ENCODE measurements at places on chromosomes 1 and 21.

DNA sequence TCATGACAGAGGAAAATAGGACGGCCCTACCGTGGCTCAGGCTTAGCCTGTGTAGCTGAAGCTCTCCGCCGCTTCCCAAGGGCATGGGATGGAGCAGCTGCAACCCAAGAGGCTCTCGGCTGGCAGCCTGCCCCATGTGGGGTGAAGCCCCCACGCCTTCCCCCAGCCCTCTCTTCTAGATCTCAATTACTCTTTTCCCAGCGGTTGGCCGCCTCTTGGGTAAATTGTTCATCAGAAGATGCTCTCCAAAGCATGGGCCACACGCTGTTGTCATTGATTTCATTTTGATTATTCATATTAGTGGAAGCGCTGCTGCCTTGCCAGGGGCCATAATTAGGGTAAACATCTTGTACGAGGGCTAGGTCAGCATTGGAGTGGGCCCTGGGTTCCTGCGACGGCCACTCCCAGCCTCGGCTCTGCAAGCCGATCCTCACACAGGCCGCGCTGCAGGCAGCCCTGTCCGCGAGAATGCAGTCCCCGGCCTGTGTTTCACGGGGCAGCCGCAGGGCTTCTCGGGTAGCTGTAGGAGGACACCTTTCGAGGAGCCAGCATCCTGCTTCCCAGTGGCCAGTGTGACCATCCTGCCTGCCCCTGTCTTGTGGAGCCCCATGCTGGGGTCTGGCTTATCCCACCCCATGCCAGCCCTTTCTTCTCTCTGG, 114.4 kb upstream of the VAMP3 start:
- ATAC-seq: no peak

GRCh38 chr1:198699167-198700015, 60.6 kb downstream of the PTPRC start:
- ATAC-seq: peak; percentile 74

- ATAC-seq: no peak
Measured at GRCh38 chr1:76939050-76939816, 72.0 kb downstream of the ST6GALNAC5 start.

GRCh38 chr1:41802532-41803501, 115.9 kb downstream of the HIVEP3 start:
- no peak for ATAC-seq

DNA sequence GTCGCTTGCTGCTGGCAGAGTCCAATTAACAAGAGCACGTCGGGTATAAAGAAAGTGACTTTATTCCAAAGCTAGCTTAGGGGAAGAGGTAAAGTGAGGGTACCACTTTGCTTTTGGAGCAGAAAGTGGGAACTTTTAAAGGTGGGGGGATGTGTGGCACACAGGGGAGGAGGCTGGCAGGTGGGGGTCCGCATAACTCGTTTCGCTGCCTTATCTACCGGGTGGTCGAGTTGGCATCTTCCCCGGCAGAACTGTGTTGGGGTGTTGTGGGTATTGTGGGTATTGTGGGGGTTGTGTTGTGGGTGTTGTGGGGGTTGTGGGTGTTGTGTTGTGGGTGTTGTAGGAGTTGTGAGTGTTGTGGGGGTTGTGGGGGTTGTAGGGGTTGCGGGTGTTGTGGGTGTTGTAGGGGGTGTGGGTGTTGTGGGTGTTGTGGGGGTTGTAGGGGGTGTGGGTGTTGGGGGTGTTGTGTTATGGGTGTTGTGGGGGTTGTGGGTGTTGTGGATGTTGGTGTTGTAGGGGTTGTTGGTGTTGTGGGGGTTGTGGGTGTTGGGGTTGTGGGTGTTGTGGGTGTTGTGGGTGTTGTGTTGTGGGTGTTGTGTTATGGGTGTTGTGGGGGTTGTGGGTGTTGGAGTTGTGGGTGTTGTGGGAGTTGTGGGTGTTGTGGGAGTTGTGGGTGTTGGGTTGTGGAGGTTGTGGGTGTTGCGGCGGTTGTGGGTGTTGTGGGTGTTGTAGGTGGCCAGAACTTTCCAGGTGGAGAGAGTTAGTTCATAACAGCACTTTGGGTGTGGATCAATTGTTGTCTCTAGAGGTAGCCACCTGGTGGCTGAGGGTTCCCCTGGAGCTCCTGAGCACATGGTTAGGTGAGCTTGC, 52.7 kb downstream of the AGPAT3 start:
- ATAC-seq: no peak

DNA sequence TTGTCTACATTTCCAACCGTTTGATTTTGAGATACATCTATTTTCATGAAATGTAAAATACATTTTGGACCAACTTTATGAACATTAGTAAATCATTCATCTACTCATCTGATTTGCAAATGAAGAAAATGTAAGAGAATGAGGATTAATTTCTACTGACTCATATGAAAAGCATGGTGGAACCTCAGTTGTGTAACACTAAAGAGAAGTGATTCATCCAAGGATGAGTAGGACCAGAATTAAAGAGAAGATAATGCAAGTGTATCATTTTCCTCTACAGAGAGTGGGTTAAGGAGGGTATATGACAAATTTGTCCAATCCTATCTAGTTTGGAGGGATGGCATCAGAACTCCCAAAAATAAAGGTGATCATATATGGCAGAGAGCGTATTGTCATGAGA, 1967.6 kb downstream of the MRPL39 start:
- no peak for ATAC-seq

GRCh38 chr1:26278724-26279455, 996 bp upstream of the SH3BGRL3 start:
- no peak for ATAC-seq

DNA sequence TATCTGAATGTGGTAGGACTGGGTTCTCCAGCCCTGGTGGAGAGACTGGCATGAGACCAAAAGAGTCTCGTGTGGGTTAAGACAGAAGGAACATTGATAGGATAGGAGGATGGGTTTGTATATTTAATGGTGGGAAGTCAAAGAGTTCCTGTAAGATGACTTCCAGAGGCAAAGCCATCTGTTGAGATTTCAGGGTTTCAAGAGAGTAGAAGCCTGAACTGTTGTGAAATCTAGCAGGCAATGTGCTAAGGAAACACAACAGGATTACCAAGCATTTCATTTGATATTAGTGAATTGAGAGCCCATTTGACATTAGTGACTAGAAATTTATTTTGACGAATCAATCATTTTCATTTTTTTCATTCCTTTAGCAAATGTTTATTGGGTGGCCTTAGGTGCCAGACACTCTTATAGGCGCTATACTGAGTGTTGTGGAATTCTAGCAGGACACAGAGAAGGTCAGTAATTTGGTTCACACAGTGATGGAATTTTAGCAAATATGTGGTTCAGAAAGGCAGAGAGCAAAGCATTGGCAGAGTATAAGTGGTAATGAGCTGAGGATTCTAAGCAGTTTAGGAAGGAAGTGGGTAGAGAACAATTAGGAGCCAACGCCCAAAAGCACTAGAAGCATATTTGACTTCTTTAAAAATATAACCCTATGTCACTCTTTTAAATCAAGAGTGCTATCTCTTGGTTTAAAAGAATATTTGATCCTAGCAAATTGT, 149.3 kb downstream of the AK5 start:
- no peak for ATAC-seq

GRCh38 chr1:107691540-107691939, 273.4 kb downstream of the VAV3 start:
- ATAC-seq: no peak

DNA sequence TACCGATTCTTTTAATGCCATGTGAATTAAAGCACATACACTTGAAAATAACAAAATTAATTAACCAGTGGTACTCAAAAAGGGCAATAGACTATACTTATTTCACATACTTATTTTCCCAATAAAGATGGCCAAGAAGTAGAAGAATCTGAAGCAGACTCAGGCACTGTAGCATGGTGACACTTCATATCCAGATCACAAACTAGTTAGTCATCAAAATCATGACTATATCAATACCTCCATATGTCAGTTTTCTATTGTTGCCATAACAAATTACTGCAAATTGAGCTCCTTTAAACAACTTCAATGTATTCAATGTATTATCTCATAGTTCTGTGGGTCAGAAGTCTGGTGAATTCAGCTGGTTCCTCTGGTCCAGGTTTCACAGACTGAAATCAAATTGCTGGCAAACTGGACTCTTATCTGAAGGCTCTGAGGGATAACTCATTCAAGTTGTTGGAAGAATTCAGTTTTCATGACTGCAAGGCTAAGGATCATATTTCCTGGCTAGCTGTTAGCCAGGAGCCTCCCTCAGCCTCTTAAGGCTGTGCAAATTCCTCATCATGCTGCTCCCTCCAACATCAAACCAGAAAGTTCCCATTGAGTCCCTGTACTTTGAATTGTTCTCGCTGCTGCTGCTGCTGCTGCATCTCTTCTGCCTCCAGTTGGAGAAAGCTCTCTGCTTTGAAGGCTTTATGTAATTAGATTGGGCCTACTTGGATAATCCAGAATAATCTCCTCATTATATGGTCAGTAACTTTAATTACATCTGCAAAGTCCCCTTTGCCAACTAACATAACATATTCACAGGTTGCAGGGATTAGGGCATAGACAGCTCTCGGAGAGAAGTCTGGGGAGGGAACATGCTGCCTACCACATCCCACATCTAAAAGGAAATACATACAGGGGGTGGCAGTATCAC, 91.5 kb downstream of the MRPL39 start:
- peak; percentile 46 for ATAC-seq

DNA sequence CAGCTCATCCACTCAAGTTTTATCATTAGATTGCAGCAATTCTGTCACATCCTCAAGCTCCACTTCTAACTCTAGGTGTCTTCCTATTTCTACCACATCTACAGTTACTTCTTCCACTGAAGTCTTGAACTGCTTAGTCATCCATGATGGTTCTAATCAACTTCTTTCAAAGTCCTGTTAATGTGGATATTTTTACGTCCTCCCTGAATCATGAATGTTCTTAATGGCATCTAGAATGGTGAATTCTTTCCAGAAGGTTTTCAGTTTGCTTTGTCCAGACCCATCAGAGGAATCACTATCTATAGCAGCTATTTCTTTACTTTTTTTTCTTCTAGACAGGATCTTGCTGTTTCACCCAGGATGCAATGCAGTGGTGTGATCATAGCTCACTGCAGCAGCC, 78.0 kb upstream of the RNPC3 start:
- ATAC-seq: no peak

DNA sequence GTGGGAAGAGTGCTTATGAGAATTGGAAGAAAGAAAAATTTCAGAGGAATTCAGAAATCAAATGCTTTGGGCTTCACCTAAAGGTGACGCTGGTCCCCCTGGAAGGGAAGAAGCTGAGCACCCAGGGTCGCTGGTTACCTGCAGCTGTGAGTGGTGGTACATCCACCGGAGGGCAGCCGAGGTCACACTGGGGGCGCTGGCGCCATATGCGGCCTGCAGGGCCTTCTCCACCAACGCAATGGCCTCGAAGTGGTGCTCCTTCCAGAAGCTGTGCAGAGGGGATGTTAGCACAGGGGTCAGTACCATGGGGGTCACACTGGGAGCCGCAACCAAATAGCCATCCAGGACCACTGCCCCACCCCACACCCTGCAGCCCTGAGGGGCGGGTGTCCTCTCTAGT, 6.1 kb downstream of the AKR7A2 start:
- ATAC-seq: peak; percentile 20

GRCh38 chr21:45164124-45164511, 89.7 kb downstream of the ADARB1 start:
- ATAC-seq: no peak

- no peak for ATAC-seq
Measured at GRCh38 chr1:165545974-165546373, 2.2 kb downstream of the LRRC52 start.

GRCh38 chr1:216306830-216307229, 116.4 kb downstream of the USH2A start:
- ATAC-seq: no peak

GRCh38 chr1:152410028-152410427, 4.0 kb downstream of the CRNN start:
- no peak for ATAC-seq

DNA sequence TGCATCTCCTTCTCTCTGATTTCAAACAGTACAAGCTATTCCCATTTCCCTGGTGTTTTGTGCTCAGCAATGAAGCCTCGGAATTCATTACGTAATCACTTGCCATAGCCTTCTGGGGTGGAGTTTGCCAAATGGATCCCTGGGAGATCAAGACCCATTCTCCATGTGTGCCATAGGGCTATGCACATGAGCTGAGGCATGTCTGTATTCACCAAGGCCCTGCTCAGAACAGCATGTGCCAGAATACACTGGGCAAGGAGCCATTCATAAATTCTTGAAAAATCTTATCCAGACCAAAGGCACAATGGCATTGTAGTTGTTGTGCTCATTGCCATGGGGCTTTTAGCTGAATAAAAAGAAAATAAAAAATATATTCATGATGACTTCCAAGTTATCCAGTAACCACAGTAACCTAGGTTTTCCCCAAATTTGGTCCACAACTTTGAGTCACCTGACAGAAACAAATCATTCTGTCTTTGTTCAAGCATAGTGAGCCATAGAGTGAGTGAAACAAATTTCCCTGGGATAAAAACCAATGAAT, 53.0 kb downstream of the CRB1 start:
- ATAC-seq: peak; percentile 97

- no peak for ATAC-seq
Measured at GRCh38 chr1:42979036-42979430, 20.4 kb upstream of the SLC2A1 start.

DNA sequence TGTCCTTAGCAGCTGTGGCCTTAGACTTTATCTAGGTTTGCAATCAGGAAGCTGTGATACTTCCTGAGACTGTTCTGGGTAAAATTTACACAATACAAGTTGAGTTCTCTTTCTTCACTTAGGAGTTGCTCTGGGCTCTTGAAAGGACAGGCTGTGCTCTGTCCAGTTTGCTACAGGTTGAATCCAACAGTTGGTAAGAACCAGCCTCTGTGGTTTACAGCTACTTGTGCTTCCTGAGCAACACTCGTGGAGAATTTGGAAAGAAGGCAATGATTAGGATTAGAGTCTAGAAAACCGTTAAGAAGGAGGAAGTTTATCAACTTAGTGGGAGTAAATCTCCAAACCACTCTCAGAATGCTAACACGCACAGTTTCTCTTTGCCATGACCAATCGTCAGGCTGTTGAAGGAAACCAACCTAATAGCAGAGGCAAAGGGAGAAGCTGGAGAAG, 26.8 kb downstream of the GFI1 start:
- ATAC-seq: no peak

DNA sequence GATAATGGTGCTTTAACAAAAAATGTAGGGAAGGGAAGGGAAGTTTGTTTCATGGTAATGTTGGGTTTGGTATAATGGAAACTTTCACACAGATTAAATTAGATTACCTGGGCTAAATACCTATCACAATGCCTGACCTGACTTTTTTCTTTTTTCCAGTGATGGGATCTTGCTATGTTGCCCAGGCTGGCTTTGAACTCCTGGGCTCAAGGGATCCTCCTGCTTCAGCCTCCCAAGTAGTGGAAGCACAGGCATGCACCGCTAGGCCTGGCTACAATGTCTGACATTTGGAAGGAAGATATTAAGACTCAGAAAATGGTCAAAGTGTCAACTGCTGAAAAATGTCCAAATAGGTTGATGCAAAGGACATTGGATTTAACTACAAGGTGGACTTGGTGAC, 67.4 kb downstream of the KCNK1 start:
- ATAC-seq: no peak

GRCh38 chr1:36238433-36238832, 14.2 kb downstream of the THRAP3 start:
- no peak for ATAC-seq
